GM12865 (cell line): ENCODE measurements at places on chromosomes 6 and 20.

- DNase-seq, result no peak
Observed at GRCh38 chr20:55500130-55500529, 505.2 kb downstream of the CBLN4 start.

DNA sequence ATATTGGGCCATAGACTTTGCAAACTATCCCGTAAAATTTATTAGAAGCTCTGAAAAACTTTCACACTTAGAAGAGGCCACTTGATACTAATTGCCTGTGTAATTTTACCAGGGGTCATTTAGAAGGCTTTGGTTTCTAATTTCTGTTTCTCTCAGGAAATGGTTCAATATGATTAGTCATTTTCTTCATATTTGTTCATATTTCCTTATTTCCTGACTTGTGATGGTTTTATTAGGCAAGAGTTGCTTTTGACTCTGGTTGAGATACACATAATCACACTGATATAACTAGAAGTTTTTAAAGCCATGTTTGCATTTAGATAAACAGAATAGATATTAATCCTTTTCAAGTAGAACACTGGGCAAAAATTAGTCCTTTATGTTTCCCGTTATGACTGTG is 11.8 kb upstream of the HBS1L start:
- DNase-seq, result no peak

DNA sequence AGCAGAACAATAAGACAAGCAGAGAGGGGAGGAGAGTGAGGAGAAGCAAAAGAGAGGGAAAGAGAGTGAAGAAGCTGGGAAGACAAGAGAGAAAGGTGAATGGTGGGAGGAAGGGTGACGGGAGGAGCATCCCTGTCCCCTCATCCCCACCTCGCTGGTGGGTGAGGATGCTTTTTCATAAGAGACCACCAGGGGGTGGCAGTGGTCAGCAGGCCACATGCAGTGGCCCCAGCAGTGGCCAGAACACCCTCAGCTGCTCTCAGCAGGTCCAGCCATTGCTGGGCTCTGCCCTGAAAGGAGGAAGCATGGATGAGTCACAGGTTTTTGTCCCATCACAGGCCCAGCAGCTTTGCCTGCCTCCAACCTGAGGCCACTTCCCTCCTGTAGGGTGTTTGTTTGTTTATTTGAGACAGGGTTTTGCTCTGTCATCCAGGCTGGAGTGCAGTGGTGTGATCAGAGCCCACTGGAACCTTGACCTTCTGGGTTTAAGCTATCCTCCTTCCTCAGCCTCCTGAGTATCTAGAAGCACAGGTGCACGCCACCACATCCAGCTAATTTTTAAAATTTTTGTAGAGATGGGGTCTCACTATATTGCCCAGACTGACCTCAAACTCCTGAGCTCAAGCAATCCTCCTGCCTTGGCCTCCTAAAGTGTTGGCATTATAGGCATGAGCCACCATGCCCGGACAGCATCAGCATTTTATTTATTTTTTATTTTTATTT is 24.0 kb downstream of the FGD2 start:
- peak; percentile 68 for DNase-seq

DNA sequence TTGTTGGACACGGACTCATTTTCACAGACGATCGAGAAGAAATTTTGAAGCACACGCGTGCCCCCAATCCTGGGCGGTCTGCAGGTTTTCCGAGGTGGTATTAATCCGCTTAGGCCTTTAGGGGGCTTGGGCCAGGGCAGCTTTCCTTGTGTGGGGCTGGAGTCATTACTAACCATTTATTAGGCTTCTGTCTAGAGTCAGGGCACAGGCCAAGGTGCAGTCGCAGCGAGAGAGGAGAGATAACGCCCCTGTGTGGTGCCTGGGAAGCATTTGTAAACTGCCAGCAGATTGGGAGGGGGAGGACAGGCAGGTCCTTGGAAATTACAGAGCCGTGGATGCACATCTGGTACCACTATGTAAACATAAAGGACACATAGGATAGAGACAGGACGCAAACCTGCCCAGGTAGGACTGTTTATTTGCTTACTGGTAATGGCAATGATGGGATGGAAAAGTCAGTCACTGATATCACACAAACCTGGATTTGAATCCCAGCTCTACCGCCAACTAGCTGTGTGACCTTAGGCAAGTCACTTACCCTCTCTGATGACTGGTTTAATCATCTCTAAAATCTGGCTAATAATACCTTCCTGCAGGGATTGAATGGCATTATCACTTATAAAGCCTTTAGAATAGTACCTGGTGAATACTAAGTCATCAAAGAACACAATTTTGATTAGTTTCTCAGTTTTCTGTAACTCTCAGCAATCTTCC is 76.4 kb downstream of the TMEM242 start:
- no peak for DNase-seq

- DNase-seq, result no peak
Observed at GRCh38 chr20:13423472-13424173, 202.5 kb downstream of the ISM1 start.
